ENCODE measurements at places on chromosomes 16 and 17.

GRCh38 chr17:34167354-34167753 lies 87.7 kb upstream of the CCL2 start:
- no peak for DNase-seq

- DNase-seq, result no peak
Measured at GRCh38 chr16:78057803-78058564, 35.6 kb downstream of the CLEC3A start.

DNA sequence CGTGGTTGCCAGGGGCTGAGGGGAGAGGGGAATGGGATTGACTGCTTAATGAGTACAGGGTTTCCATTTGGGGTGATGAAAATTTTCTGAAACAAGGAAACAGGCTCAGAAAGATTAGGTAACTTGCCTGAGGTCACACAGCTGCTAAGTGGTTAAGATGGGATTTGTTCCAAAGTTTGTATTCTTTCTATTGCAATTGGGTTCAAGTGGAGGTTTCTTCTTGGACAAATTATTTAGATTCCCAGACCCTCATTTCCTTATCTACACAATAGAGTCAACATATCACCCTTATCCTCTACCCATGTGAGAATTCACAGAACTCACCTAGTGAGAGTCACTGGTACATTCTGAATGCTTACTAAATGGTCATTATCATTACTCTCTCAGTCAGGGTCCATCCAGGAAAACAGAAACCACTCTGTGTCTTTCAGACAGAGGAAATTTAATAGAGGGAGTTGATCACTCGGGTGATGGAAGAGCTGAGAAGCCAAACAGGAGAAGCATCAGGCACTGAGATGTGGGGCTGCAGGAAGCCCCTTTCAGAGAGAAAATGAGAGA lies 22.6 kb downstream of the CACNG4 start:
- DNase-seq, result no peak

DNA sequence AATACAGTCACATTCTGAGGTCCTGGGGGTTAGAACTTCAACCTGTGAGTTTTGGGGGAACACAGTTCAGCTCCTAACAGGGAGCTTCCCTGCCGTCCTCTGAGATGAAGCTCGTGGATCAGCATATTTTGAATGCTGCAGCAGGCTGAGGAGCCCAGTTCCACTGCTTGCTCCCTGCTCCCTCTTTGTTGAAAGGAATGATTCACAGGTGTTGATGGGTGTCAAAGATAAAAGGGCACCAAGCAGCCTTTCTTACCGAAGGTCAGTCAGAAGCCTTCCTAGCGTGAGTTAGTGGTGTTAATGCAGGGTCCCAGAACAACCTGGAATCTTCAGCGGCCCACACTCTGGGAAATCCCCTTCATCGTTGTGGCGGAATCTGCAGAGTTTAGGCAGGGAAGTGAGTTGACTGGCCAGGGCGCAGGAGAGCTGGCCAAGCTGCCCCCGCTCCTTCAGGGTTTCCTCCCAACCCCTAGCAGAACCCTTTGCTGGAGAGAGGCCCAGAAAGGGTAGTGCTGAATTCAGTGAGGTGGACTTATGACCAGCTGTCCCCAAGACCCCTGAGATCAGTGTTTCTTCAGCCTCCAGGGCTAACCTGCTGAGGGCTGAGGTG lies 114.8 kb downstream of the GNAO1 start:
- peak; percentile 4 for DNase-seq

- no peak for DNase-seq
Measured at GRCh38 chr17:33968350-33969044, 286.6 kb upstream of the CCL2 start.

- DNase-seq, result no peak
Measured at GRCh38 chr17:78534492-78535272, 42.5 kb downstream of the DNAH17 start.

- DNase-seq, result no peak
Measured at GRCh38 chr17:4476017-4476416, 22.7 kb upstream of the SPNS2 start.

DNA sequence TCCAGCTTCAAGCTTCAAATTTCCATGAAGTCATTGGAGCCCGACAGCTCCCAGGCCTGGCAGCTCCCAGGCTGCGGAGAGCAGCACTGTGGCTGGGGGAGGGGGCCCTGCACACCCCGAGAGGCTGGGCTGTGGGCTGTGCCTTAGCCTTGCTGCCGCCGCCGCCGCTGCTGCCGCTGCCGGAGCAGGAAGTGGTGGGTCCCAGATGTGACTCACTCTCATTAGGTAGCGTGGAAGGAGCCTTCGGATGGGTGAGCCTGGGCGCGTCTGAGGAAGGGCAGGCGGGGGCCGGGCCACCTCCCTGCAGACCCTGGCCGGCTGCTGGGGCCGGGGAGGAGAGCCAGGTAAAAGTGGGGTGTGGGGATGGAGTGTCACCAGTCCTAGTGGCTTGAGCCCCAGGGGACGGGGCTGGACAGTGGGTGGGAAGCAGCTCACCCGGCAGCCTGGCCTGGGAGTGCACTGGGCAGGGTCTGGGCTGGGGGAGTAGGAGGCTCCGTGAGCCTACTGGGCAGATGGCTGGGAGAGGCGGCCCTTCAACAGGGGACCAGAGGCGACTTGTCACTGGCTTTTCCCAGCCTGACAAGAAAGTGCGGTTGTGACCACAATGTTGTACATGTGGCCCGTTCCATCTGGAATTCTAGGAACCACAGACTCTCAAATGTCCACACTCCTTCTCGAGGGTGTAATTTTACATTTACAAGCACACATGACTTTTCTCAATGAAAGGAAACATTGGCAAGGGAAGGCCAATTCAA lies at the start of gene ADCY7:
Gene ADCY7 (plus strand): TSS at position 215 of the 755 bp plus-strand sequence. CDS start 21,629 bp downstream, outside the sequence.
- DNase-seq, result peak; percentile 70

GRCh38 chr17:66850692-66851091 lies 15.8 kb downstream of the CACNG5 start:
- DNase-seq, result no peak

GRCh38 chr16:24685539-24686432 lies 43.7 kb upstream of the TNRC6A start:
- DNase-seq, result peak; percentile 83

- DNase-seq, result no peak
Measured at GRCh38 chr17:33977729-33978514, 277.2 kb upstream of the CCL2 start.

DNA sequence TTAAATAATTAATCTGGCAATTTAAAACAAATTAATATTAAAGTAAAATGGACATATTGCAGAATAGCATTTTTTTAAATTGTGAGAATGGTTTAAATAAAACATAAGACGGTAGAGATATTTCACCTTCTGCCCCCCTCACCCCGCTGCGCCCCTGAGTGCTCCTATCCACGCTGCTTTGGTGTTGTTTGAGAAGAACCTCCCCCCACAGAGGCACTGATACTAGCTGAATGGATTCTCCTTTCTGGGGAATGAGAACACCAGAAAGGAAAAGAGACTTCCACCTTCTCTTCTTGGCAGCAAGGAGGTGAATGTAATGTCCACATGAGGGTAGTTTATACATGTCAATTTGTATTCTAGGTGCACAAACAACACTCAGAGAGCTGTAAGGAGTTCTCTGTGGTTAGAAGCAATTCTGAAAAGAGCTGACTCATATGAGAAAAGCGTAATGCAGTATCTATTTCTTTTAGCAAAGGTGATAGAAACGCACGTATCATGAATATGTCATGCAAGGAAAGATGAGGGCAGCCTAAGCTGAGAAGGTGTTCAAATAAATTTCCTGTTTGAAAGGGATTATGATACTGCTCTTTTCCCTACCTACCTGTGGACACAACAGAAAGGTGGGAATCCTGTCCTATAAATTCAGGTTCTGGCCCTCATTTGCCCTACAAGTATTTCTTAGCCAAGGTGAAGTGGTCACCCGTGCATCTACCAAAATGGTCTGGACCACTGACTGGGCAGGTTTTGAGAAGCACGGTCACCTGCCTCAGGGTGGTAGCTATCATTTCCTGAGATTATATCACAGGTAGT lies 126.9 kb downstream of the PARN start:
- peak; percentile 52 for DNase-seq

DNA sequence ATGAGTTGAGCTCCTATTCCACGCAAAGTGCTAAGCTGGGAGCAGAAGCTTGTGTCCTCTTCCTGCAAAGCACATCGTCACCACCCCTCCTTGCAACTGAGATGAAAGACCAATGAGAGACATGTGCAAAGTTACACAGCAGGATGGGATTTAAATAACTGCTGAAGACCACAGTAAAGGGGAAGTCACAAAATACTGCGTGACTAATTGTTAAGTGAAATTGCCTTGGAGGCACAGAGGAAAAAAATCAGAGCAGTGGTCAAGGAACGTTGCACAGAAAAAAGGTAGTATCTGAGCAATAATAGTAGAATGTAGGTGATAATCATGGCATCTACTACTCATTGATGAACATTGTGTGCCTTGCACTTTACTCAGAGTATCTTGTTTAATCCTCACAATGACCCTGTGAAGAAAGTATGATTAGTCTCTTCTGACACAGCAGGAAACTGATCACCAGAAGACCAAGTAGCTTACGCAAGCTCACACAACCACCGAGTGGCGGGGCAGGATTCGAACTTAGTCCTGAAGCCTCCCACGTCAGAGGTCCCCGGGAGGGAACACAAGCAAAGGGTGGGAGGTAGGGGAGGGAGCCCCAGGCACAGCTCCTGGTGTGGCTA lies 15.4 kb upstream of the MYO18A start:
- no peak for DNase-seq

Data from kidney glomerular epithelial cell (primary cell).